CD8-positive, alpha-beta memory T cell (primary cell): ENCODE measurements at places on chromosomes 5 and 9. TPM values are rescaled to one million over a fixed set of nuclear protein-coding genes. Genes with fewer than 3 reads are reported as not detected.
A peak's percentile ranks its signal among the peaks of the same experiment; 100 is the strongest.

Gene G3BP1
- 377 TPM for total RNA-seq

Gene PCDHAC2
- total RNA-seq, result not detected

GRCh38 chr9:102069969-102070368 is 331.5 kb upstream of the GRIN3A start:
- no peak overlapping the region for H3K4me3 ChIP-seq
- H3K4me1 ChIP-seq, result no peaks in the 10 kb centered on the region
- H3K27me3 ChIP-seq, result no peaks in the 10 kb centered on the region

DNA sequence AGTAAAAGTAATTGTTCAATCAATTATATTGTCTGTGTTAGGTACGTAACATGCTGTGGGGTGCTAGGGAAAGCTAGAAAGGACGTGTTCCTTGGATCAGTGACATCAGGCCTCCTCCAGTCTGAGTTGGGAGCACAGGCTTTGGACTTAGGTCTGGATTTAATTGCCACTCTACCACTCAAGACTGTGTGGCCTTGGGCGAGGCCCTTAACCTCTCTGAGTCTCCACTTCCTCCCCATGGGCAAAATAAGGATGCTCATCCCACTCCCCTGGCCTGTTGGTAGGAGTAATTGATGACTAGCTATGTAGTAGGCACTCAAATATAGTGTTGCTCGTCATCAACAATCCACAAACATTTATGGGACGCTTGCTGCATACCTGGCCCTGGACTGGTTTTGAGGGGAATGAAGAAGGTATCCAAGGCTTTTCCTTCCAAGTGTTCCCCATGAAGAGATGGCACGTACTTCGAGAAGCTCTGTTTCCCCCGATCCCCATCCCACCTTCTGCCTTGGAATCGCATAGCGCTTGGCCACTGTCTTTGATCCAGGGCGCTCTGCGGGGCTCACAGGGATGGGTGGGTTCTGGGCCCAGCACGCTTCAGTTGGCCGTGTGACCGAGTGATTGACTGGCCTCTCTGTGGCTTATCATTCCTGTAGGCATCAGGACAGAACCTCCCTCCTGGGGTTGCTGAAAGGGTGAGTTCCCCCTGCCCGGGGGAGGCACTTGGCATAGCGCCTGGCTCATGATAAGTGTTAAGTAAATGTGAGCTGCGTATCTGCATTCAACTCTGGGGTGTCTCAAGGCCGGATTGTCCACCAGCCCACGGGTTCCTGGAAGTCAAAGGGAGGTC is 8.1 kb downstream of the FGF18 start:
- no peak overlapping the region for H3K4me3 ChIP-seq
- no peak for DNase-seq
- H3K27ac ChIP-seq, result no peak overlapping the region
- no peaks in the 10 kb centered on the region for H3K4me1 ChIP-seq
- H3K27me3 ChIP-seq, result no peaks in the 10 kb centered on the region
- no peaks in the 10 kb centered on the region for H3K36me3 ChIP-seq

DNA sequence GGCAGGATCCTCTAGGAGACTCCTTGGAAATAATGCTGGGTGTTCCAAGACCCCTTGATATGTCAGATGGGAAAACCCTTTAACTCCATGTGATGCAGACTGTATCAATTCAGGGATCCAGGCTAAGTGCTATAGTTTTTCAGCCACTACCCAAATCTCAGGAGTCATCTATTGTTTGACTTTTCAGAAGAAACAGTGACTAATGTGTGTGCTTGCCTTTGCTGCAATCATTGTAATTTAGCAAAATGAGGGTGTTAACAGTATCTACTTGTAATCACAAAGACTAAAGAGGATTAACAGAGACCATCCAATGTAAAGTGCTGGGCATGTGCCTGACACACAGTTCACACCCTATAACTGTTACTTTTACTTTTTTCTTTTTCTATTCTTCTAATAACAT is 309.6 kb upstream of the RFX3 start:
- H3K4me3 ChIP-seq, result no peak overlapping the region
- no peaks in the 10 kb centered on the region for H3K36me3 ChIP-seq
- no peak for DNase-seq
- H3K27ac ChIP-seq, result no peak overlapping the region
- H3K4me1 ChIP-seq, result no peaks in the 10 kb centered on the region
- H3K27me3 ChIP-seq, result no peaks in the 10 kb centered on the region

DNA sequence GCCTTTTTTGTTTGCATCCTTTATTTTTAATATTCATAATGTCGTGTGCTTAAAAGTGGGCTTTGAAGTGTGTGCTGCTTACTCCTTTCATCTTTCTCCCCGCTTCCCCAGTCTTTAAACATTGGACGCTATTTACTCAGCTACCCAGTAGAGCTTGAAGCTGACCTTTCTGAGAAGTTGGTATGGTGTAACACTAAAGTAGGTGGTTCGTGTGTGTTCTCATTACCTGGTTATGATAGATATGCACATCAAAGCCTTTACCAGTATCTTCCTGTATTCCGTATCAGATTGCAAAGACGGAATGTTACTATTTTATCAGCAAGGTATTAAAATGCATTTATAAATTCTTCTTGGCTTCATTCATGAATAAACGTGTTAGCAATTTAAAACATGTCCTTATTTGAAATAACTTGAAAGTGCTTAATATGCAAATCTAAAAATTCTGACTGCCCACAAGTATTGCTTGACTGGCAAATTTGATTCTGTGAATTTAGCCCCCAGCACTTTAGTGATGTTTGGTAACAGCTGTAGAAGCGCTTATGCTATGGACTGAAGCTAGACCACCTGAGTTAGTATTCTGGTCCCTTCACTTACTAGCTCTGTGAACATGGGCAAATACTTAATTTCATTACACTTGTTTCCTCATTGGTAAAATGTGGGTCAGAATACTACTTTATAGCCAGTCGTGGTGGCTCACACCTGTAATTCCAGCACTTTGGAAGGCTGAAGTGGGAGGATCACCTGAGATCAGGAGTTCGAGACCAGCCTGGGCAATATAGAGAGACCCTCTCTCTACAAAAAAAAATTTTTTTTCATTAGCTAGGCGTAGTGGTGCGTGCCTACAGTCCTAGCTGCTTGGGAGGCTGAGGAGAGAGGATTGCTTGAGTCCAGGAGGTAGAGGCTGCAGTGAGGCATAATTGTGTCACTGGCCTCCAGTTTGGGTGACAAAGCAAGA is 1.7 kb downstream of the RRAGA start:
- peaks cover 38% of the 10 kb centered on the region for H3K4me1 ChIP-seq
- DNase-seq, result no peak
- H3K27me3 ChIP-seq, result no peaks in the 10 kb centered on the region
- H3K4me3 ChIP-seq, result peak overlapping the region; percentile 87

Gene POLE3
- total RNA-seq, result 88.2 TPM

DNA sequence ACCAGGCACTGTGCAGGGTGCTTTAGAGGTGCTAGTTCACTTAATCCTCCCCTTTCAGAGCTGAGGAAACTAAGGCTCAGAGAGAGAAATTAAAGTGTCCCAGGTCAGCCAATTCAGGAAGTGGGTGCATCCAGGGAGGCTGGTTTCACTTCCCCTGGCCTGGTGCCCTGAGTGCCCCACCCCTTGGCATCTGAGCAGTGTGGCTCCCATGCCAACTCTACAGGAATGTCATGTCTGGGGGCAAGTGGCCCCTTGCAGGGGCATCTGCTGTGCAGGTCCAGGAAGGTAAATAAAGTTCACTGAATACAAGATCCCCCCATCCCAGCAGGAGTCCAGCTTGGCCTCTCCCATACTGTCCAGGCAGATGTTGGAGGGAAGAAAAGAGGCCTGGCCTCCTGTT is 4.4 kb upstream of the N4BP3 start:
- H3K27ac ChIP-seq, result no peak overlapping the region
- H3K27me3 ChIP-seq, result no peaks in the 10 kb centered on the region
- no peak for DNase-seq
- H3K4me3 ChIP-seq, result no peak overlapping the region

- no peaks in the 10 kb centered on the region for H3K27me3 ChIP-seq
- H3K4me1 ChIP-seq, result no peaks in the 10 kb centered on the region
- no peak overlapping the region for H3K27ac ChIP-seq
- H3K36me3 ChIP-seq, result no peaks in the 10 kb centered on the region
- no peak for DNase-seq
- no peak overlapping the region for H3K4me3 ChIP-seq
Measured at GRCh38 chr9:75551861-75552260, 338.6 kb upstream of the PCSK5 start.
